ENCODE measurements at places on chromosomes 5 and 9. TPM values are rescaled to one million over a fixed set of nuclear protein-coding genes. Genes with fewer than 3 reads are reported as not detected.

Gene CSNK1A1
- 204 TPM for total RNA-seq

Gene ZNF79
- 3.7 TPM for total RNA-seq

Gene MAMDC4
- 2.5 TPM for total RNA-seq

Gene FBN2
- 52.6 TPM for total RNA-seq

Gene SH3RF2
- 1.0 TPM for total RNA-seq

Gene HRCT1
- total RNA-seq = 5.4 TPM

Gene PSIP1
- 62.9 TPM for total RNA-seq

Gene ACSL6
- not detected for total RNA-seq

Gene SAP30L
- 9.1 TPM for total RNA-seq

Gene IL33
- total RNA-seq = 0.15 TPM

Gene PCDHGB2
- total RNA-seq = 0.50 TPM

Gene HAND1
- total RNA-seq = not detected

Gene GABBR2
- 4.0 TPM for total RNA-seq

Gene PCDHB9
- total RNA-seq = not detected

Gene TSSK1B
- total RNA-seq = not detected

Gene CCNJL
- total RNA-seq = 0.34 TPM

Gene NEUROG1
- total RNA-seq = not detected

Gene KLF9
- total RNA-seq = 33.7 TPM

Gene AK8
- total RNA-seq = 0.59 TPM

Gene KLHL3
- total RNA-seq = 1.0 TPM

Gene SAPCD2
- total RNA-seq = 21.9 TPM

Gene CLIC3
- 4.0 TPM for total RNA-seq

Gene SYK
- total RNA-seq = not detected

Gene SHISAL2B
- total RNA-seq = not detected

Gene SLC25A46
- 41.0 TPM for total RNA-seq

Gene DOCK2
- total RNA-seq = 3.0 TPM

Gene NUTM2F
- not detected for total RNA-seq

Gene TMC1
- total RNA-seq = not detected

Gene ADAMTSL1
- 39.1 TPM for total RNA-seq

Gene GABRA6
- not detected for total RNA-seq

Gene OBP2A
- total RNA-seq = not detected

Gene PITX1
- total RNA-seq = 2.9 TPM

Gene MYOT
- total RNA-seq = not detected

Gene SPINK5
- not detected for total RNA-seq

Gene RETREG1
- 0.84 TPM for total RNA-seq

Gene FOXD1
- total RNA-seq = 18.3 TPM

Gene VDAC1
- 258 TPM for total RNA-seq

Gene BTNL8
- not detected for total RNA-seq

Gene LRRC70
- 0.17 TPM for total RNA-seq

Gene GPX8
- 137 TPM for total RNA-seq

Gene HSDL2
- total RNA-seq = 14.6 TPM

Gene SH3TC2
- total RNA-seq = 1.0 TPM

Gene PTPN3
- 1.6 TPM for total RNA-seq

Gene FBP2
- not detected for total RNA-seq

Gene ZNF462
- total RNA-seq = 5.7 TPM

Gene ADCY2
- not detected for total RNA-seq

Gene GAPT
- total RNA-seq = not detected

Gene FST
- total RNA-seq = 84.3 TPM

Gene ETF1
- total RNA-seq = 81.9 TPM
